NCI-H510A (cell line): ENCODE measurements at places on chromosomes 5 and 9.

DNA sequence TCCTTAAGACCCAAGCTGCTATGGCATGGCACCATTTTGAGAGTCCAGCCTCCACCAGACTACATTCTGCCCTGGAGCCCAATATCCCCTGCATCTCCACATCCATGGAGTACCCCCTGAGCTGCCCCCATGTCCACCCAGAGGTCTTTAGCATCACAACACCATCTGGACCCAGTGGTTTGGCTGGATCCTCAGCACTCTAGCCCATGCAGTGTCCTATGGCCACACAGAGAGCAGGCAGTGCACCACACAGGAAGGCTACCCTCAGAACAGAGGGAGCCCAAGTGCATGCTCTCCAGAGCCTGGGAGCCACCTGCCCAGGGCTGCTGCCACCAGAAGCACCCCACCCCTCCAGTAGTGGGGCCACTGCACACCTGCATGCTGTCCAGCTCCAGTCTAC is 18.6 kb upstream of the DAP start:
- DNase-seq = no peak

DNA sequence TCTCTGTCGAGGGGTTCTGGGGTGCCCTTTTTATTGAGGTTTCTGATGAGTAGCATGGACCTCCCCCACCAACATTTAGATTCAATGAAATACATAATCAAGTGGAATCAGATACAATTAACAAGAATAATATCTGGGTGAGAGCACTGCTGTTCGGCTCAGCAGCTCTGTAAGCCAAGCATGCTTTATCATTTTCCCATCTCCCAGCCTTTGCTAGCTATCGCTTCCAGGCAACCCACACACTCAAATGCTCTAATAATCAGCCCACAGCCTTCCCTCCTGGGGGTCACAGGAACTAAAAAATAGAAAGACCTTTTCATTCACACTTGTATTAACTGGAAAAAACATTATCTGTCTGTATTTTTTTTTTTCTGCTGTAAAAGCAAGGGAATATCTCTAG is 8.9 kb downstream of the PLPPR1 start:
- DNase-seq = no peak

DNA sequence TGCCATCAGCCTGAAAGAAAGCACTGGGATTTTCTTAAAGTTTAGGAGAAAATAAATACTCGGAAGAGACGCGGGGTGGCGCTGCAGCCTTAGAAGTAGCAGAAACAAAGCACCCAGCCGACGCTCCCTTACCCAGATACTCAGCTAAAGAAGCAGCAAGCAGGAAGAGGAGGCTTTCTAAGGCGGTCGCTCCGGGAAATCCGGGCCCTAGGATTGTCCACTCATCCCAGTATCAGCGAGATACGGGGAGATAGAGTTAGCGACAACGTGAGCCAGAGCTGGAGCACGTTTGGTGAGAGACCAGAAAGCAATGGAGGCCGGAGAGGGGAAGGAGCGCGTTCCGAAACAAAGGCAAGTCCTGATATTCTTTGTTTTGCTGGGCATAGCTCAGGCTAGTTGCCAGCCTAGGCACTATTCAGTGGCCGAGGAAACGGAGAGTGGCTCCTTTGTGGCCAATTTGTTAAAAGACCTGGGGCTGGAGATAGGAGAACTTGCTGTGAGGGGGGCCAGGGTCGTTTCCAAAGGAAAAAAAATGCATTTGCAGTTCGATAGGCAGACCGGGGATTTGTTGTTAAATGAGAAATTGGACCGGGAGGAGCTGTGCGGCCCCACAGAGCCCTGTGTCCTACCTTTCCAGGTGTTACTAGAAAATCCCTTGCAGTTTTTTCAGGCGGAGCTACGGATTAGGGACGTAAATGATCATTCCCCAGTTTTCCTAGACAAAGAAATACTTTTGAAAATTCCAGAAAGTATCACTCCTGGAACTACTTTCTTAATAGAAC is at the start of gene PCDHB2:
Gene PCDHB2 (plus strand): TSS at position 135 of the 782 bp plus-strand sequence. CDS start 176 bp downstream, at position 311.
- DNase-seq = peak; percentile 35

DNA sequence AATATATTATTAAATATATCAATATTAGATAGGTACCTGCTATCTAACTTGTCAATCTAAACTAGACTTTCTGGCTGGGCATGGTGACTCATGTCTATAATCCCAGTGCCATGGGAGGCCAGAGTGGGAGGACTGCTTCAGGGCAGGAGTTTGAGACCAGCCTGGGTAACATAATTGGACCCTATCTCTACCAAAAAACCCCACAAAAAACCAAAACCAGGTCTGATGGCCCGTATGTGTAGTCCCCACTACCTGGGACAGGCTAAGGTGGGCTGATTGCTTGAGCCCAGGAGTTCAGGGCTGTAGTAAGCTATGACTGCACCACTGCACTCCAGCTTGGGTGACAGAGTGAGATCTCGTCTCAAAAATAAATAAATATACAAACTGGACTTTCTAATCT is 55.0 kb downstream of the PJA2 start:
- no peak for DNase-seq

GRCh38 chr5:74031536-74031935 is 405.5 kb downstream of the ARHGEF28 start:
- DNase-seq = no peak

DNA sequence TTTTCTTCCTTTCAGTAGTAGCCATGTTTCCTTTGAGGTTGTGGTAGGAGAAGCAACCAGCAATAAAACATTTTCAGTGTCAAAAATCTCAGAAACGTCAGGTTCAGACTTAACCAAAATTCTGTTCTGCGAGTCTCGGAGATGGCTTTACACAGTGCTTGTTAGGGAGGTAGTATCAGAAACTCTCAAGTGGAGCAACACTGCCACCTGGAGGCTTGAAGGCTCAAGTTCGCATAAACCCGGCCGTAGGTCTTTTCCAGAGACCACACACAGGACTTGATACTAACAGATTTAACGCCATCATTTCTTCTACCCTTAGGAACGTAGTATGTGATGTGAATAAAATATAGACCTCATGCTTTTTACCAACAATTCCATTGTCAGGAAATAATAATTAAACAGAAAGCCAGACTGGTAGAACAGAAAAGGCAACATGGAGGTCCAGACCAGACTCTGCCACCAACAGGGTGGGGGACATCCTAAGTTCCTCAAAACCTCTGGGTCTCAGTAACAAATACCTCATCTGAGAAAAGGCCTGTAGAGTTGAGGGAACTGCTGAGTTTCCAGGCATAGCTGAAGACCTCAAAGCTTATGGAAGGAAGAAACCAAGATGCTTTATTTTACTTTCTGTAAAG is 8.5 kb downstream of the PTGER4 start:
- peak; percentile 18 for DNase-seq

GRCh38 chr5:79081779-79082178 is 12.2 kb downstream of the BHMT2 start:
- DNase-seq = no peak

GRCh38 chr5:23411994-23412393 is 95.4 kb upstream of the PRDM9 start:
- no peak for DNase-seq

GRCh38 chr9:14466429-14466818 is 152.5 kb upstream of the NFIB start:
- DNase-seq = no peak
